Stimulated activated CD4-positive, alpha-beta T cell treated with anti-CD3 and anti-CD28 coated beads, Interleukin-4, amount 100 ng/mL, for 4 hours (primary cell): ENCODE measurements at places on chromosomes 3 and 15.

GRCh38 chr3:179321668-179322285 lies 1.1 kb upstream of the ZNF639 start:
- no peak for DNase-seq

GRCh38 chr3:191901741-191902140 lies 440.8 kb downstream of the PYDC2 start:
- no peak for DNase-seq

DNA sequence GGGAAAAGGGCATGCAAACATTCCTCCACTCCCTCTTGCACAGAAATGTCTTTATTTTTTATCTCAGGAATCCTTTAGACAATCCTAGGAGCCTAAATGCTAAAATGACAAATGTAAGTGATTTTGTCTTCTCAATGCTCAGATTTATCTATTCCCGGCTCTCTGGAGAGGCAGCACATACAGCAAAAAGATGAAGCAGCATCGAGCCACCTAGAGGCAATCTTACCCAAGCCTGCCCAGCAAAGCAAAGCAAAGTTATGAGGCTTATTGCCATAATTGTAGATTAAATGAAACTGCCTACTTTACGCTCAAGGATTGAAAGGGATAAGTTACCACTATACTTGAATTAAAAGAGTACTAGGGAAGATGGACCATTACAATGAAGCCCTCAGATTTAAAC lies 750.4 kb upstream of the NR2F2 start:
- DNase-seq: no peak

GRCh38 chr3:121835465-121835801 lies 424 bp downstream of the EAF2 start:
- no peak for DNase-seq

- DNase-seq: no peak
These were observed 15.3 kb downstream of the PSMD6 start for GRCh38 chr3:64008017-64008416.

DNA sequence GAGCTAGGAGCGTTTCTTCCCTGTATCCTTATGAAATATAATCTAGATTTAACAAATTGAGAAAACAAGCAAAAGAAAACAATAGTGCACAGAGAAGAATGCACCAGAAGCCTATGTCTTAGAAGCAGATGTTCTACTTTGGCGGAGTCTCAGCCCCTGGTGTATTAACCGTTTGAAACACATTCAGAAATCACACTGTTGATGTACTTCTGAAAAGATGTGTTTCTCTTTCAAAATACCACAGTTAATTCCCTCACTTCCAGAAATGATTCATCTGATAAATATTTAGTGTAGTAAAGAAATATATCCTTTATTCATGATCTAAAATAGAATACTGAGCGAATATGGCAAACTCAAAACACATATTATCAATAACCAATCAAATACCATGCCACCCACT lies 77.7 kb downstream of the CBLB start:
- no peak for DNase-seq
